ENCODE measurements at places on chromosomes 6 and 20. TPM values are rescaled to one million over a fixed set of nuclear protein-coding genes. Genes with fewer than 3 reads are reported as not detected.

The GABRR1 gene
- 0.20 TPM for total RNA-seq

The TRAPPC3L gene
- 16.1 TPM for total RNA-seq

The SLC26A8 gene
- 0.77 TPM for total RNA-seq

The TRIM15 gene
- total RNA-seq, result not detected

The FILIP1 gene
- 10.4 TPM for total RNA-seq
